EH (cell line): ENCODE measurements at places on chromosomes 4 and X.
A peak's percentile ranks its signal among the peaks of the same experiment; 100 is the strongest.

GRCh38 chr4:6450709-6451108 lies 21.7 kb downstream of the PPP2R2C start:
- no peak for DNase-seq

GRCh38 chr4:182216005-182216404 lies 27.2 kb upstream of the TENM3 start:
- DNase-seq = no peak

GRCh38 chr4:19711871-19712270 lies 539.8 kb upstream of the SLIT2 start:
- peak; percentile 91 for DNase-seq

DNA sequence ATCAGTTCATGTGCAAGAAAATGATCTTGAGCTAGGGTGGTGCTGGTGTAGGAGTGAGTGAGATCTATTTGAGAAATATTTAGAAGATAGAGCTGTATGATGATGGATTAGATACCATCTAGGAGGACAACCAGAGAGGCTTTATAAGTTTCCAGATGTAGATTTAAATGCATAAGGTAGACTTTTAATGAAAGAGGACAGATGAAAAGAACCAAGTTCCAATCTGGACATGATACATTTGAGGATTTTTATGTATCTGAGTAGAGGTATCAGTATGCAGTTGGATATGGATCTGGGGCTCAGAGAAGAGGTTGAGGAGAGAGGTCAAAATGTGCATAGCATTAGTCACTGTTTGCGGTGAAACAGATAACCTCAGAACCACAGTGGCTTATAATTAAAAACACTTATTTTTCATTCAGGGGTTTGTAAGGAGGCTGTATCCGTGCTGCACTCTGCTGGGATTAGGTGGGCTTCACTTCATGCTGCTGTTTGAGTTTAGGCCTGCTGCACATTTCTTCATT lies 348.7 kb downstream of the BMPR1B start:
- DNase-seq = peak; percentile 18

DNA sequence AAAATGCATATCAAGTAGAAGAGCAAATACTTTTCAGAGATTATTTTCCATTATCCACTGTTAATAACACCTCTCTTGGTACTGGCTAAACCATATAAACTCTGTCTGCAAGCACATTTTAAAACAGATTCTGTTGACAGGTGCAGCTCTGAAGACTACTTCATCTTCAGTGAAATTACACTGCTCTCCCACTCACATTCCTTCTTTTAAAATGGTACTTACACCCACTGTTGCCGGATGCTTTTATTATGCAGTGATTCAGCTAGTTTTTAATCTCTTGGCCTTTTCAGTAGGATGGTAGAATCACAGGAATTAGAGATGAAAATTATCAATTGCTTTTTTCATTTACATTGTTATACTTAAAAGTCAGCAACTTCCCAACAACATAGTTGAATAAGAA lies 381.6 kb downstream of the GASK1B start:
- no peak for DNase-seq

DNA sequence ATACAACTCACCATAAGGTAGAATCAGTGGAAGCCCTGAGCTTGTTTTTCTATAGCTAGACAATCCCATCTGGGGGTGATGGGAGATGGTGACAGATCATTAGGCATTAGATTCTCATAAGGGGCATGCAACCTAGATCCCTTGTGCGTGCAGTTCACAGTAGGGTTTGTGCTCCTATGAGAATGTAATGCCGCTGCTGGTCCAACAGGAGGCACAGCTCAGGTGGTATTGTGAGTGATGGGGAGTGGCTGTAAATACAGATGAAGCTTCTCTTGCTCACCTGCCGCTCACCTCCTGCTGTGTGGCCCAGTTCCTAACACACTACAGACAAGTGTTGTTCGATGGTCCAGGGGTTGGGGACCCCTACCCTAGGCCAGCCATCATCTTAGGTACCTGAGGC lies 5.9 kb upstream of the GATB start:
- DNase-seq = no peak

GRCh38 chr4:94665500-94666404 lies 92.0 kb upstream of the BMPR1B start:
- no peak for DNase-seq

DNA sequence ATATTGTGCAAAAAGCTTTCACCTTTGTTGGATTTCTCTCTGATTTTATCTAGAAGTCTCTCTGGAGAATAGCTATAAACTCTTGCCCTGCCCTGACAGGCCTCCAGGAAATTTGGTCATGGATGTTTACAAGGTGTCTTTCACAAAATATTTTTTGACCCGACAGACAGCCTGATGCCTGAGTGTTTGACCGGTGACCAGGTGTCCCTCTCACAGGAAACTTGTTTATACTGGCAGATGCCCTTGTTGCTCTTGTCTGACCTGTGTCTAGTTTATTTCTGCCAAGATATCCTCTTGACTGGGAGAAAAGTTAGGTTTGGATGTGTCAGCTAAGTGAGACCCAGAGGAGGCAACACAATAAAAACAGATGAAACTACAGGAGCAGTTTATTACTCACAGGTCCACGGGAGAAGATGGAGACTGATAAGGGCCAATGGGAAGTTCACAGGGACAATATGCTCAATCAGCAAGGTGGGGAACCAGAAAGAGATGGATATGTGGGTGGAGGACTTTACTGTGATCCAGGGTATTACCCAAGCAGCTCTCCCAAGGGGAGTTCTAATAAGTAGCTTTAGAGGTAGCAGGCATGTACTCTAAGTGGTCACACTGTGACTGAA lies 243.3 kb downstream of the ARAP2 start:
- no peak for DNase-seq

DNA sequence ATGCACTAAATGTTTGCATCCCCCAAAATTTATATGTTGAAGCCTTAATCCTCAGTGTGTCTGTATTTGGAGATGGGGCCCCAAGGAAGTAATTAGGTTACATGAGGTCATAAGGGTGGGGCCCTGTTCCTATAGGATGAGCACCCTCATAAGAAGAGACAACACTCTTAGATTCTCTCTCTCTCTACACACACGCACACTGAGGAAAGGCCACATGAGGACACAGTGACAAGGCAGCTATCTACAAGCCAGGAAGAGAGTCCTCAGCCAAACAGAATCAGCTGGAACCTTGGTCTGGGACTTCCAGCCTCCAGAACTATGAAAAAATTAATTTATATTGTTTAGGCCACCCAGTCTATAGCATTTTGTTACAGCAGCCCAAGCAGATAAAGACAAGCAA lies 69.3 kb upstream of the NOCT start:
- DNase-seq = no peak

DNA sequence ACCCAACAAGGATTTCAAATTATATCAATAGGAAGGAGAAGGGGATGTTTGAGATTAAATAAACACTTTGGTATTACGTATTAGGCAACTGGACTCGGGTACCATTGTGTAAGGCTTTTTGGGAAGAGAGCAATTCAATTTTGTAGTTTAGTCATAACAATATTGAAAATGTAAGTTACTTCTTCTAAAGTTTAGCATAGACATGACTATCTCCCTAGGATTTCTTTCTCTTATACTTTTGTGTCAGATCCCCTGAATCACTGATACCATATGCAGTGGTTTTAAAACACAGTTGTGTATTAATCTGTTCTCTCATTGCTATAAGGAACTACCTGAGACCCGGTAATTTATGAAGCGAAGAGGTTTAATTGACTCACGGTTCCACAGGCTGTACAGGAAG lies 123.8 kb upstream of the FAM9C start:
- DNase-seq = no peak

DNA sequence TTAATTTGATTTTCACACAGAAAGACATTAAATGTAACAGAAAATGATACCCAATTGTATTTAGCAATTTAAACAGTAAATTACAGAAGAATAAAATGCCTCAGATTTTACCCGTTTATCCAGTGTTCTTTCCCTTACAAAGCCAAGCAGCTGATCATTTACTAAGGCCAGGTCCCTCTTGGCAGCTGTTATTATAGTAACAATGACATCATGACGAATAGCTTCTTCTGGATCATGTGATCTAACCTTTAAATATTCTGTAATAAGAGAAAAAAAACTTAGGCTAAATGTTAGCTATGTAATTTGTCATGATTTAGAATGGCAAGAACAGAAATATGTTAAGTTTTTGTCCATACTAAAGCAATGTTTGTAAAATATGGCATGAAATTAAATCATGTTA lies 69.4 kb downstream of the PDS5A start:
- DNase-seq = no peak

DNA sequence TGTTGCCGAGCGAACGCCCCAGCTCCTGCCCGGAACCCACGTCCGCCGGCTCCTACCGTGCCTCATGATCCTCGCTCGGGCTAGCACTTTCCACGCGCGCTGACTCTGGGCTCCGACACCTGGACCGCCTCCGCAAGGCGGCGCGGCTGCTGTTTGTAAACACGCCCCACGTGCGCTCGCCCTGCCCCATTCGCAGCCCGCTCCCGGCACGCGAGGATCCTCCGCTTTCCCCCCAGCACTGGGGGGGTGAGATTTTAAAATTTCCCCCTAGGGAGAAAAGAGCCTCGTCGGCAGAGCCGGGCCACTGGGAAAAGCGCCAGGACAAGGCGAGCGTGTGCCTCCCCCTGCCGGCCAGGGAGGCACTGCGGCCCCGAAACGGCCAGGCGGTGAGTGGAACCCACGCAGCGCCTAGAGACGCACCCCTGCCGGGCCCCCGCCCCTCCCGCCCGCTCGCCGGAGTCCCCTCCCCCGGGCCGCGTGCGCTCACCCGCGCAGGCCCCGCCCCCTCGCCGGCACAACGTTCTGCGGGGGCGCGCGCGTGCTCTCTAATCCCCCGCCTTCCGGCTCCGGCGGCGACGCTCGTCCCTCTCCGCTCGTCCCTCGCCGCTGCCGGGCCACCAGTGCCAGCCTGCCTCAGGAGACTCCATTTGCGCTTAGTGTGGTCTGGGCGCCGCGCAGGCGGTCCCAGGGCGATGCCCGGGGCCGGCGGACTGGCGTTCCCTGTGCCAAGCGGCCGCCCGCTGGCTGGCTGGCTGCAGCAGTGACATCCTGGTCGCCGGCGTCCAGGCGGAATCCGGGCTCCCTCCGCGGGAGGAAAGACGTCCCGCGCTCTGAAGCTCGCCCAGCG lies at the start of gene TIGD2:
TSS of gene TIGD2 (plus strand) at position 548 of the 847 bp plus-strand sequence. CDS start 1,442 bp downstream, outside the sequence.
- peak; percentile 91 for DNase-seq

DNA sequence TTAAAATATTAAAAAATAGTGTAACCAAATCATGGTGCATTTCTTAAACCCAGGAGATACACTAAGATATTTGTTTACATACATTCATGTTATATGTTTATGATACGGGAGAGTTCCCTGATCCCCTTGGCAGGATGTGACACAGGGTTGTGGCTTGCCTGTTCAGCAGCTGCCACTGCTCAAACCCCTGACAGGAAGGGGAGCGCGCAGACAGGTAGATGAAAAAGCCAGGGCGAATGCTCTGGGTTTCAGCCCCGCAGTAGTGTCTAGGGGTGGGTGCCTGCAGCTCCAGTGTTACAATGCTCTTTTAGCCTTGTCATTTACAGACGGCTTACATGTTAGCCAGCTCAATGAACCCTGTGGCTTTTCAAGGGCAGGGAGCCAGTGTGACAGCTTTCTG lies 1343.8 kb upstream of the IGFBP7 start:
- no peak for DNase-seq

- DNase-seq = no peak
Observed at GRCh38 chr4:1592709-1593417, 91.2 kb downstream of the FAM53A start.

DNA sequence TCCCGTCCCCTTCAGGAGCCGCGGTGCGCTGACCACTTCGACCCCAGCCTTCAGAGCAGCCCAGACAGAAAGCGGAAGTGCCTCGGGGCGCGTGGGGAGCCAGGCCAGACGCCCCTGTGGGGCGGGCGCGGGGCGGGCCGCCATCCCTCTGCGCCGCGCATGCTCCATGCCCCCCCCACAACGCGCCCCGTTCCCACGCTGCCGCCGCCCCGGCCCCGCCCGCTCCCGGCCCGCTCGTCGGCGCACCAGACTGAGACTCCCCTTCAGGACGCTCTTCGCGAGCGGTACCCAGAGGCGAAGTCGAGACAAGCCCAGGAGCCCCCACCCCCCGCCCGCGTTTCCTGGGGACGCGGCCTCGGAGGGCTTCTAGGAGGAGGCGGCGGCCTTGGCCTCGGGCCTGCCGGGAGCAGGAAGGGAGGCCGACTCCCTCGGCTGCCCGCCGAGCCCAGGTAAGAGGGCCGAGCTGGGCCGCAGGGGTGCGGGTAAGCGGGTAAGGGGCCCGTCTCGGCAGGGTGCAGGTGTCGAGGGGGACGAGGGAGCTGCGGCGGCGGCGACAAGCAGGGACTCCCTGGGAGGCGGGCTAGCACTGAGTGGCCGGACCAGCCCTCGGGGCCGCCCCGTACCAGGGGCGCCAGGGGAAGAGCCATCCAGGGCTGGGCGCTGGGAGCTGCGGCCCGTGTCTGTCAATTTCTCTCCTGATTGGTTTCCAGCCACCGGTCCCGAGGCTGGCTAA lies at the start of gene ZFP92:
TSS of gene ZFP92 (plus strand) at position 218 of the 733 bp plus-strand sequence. CDS start 6,851 bp downstream, outside the sequence.
- DNase-seq = peak; percentile 25

DNA sequence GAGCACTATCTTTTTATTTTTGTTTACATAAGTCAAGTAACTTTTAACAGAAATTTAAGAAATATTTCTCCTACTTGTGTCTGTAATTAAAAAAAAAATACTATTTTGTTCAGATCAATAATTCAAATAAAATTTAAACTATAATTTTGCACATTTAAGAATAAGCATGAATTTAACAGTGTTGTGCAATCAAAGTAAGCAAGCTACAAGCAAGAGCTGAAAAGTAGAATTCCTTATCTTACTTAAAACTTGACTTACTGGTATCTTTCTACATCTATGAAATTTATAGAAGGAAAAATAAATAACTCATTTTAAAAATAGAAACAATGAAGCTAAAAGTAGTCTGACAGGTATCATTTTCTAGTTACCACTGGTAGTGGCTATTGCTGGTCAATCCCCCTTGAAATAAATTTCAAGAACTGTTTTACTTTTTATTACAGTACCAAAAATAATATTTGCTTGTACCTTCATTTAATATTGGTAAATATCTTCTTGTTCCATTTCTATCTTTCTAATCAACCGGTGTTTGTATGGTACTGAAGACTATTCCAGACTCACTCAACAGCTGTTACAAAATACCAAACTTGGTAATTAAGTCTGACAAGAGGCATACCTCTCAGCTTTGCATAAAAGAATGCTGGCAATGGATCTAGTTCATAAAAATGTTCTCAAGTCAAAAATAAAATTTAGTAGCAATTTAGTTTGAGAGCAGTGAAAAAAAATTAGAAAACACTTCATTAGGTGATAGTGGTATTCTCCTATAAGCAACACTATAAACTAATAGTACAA lies 62.2 kb downstream of the NOCT start:
- peak; percentile 16 for DNase-seq

DNA sequence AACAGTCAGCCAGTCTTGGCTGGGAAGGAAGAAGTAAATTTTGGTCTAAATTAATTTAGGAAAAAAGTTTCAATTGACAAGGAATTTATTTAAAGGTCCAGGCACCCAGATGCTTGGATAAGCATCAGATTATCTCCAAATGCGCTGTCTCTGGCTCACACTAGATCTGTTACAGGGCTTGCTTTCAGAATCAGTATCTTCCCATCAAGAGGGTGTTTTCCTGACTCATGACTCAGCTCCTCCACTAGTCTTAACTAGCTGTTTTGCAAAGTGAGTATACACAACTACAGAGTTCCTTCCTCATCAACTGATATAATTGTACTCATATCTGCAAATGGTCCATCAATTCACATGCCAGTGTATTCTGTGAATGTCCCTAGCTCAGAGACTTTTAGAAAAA lies 482.1 kb upstream of the CPEB2 start:
- no peak for DNase-seq

- DNase-seq = no peak
Observed at GRCh38 chr4:66298569-66298968, 628.3 kb upstream of the EPHA5 start.

- peak; percentile 7 for DNase-seq
Observed at GRCh38 chrX:74371425-74372222, 49.7 kb upstream of the SLC16A2 start.
